GM19239 (cell line): ENCODE measurements at places on chromosomes 13 and 19.

- DNase-seq, result no peak
These were observed 1425.7 kb upstream of the SLC10A2 start for GRCh38 chr13:104491916-104492315.

GRCh38 chr19:28258829-28259228 is 954.1 kb downstream of the UQCRFS1 start:
- no peak for DNase-seq

DNA sequence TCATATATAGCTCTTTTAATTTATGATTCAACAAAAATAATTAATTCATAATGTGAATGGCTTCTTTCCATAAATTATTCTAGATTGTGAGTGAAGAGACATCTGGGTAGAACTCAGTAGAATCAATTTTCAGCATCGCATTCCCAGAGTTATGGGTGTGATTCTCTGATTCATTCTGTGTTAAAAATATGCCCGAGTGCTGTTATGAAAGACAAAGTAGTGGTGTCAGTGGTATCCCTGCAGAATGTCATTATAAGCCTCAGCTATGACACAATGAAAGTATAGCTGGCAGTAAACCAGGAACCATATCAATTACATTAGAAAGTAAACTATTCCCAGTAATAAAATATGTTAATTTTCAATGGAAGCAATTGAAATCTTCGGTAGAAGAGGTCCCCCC is 480.5 kb upstream of the SLITRK1 start:
- no peak for DNase-seq

DNA sequence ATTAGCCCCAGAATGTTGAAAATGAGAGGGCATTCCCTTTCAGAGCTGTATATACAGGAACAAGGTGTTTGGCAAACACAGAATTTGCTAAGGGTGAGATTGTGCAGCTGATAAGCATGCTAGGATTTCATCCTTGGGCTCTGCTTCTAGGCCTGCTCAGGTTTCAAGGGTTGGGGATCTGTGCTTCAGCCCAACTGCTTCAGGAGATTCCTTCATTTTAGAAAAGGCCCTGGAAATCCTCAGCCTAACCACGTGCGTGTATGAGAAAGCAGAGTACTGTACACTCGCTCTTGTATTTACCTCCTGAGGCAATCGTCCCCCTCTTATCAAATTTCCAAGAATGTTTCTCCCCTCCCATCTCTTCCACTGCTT is 291.6 kb upstream of the ARGLU1 start:
- DNase-seq, result no peak

GRCh38 chr19:57583104-57583520 is 833 bp upstream of the ZIK1 start:
- DNase-seq, result no peak

GRCh38 chr13:95087746-95088305 is 213.4 kb downstream of the ABCC4 start:
- DNase-seq, result no peak
